ENCODE measurements at places on chromosomes 3 and 15. TPM values are rescaled to one million over a fixed set of nuclear protein-coding genes. Genes with fewer than 3 reads are reported as not detected.

Gene ADPRH
- 4.7 TPM for total RNA-seq

Gene SYNPR
- total RNA-seq: not detected

Gene THAP10
- total RNA-seq: 5.9 TPM

Gene POU1F1
- total RNA-seq: not detected

Gene CASR
- not detected for total RNA-seq

Gene VILL
- total RNA-seq: 0.44 TPM

Gene MRAS
- total RNA-seq: 5.3 TPM

Gene PAQR5
- 16.5 TPM for total RNA-seq

Gene TRIM42
- total RNA-seq: not detected

Gene GCNT3
- 0.18 TPM for total RNA-seq

Measured in PC-3 (cell line).